ENCODE measurements at places on chromosomes 13 and 19.

DNA sequence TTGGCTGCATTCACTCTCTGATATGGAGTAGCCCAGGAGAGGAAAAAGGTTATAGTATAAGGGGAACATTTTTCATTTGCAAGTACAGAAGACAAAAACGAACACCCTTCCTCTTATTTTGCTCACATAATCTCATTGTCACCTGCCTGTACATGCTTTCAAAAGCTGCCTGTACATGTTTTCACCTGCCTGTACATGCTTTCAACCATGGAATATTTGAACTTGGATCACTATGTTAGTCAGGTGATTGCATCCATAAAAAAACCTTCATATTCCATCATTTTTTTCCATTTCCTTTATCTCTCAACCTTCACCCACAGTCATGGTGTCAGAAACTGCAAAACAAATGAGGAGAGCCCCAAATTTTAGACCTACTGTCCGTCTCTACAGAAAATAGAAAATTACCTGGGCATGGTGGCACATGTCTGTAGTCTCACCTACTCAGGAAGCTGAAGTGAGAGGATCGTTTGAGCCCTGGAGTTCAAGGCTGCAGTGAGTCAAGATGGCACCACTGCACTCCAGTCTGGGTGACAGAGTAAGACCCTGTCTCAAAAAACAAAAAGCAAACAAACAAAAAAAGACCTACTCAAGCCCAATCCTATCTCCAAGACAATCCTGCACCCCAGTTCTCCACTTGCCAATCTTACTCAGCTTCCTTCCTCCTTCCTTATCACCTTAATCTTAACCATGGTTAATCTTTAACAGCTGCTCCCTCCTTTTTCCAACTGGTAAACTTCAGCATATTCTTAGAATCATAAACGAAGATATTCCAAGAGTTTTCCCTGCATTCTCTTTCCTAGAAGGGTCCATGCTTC lies 11.6 kb downstream of the IGFL2 start:
- DNase-seq = no peak

DNA sequence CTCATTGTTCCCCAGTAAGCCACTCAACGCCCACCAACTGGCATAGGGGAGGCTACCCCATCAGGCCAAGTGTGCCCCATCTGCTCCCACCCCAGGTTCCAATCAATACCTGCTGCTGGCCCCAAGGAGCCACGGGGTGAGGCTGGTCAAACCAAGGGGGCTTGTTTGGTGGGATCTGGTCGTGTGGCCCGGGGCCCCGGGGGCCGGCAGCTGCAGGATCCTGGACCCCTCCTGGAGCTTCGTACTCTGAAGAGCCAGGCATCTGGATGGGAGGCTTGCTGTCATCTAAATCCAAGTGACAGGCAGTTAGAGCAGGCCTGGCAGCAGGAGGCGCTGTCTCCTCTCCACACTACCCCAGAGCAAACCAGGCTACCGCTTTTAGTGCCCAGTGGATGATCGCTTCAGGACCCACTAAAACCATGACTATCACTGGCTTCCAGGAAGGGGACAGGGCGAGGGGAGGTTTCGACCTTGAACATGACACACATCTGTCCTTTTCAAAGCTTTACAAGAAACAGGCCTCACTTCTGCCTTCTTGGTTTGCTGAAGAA lies 14.2 kb downstream of the CHERP start:
- DNase-seq = no peak

- no peak for DNase-seq
Measured at GRCh38 chr13:83796364-83796763, 85.9 kb downstream of the SLITRK1 start.

- DNase-seq = no peak
Measured at GRCh38 chr13:76683854-76684253, 202.4 kb downstream of the KCTD12 start.

DNA sequence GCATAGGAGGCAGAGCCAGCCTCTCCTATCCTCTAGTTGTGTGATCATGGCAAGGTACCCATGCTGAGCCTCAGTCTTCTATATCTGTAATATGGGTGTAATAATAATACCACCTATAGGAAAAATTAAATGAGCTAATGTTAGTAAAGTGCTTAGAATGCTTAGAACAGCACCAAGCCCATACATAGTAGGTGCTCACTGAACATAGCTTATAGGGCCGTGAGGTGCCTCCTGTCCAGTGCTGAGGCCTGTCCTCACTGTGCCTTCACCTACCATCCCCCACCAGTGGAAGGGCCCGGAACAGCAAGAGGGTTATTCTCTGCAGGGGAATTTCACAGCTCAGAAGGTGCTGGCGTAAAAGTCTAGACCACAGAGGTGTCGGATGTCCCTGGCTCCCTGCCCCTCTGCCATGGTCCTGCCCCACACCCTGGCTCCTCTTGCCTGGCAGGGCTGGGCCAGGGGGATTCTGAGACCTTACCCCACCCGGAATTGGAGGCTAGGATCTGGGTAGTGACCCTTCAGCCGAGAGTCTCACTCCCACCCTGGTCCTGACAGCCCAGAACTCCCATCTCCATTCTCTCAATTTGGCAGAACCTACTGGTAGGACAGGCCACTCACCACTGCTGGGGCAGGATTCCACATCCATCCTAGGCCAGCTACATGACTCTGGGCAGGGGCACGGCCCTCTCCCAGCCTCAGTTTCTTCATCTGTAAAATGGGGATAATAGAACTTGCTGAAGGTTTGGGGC lies 2.2 kb upstream of the SCN1B start:
- DNase-seq = no peak

- DNase-seq = no peak
Measured at GRCh38 chr19:54069470-54069869, 5.8 kb upstream of the VSTM1 start.

- DNase-seq = no peak
Measured at GRCh38 chr19:45958769-45959516, 14.7 kb downstream of the NOVA2 start.

DNA sequence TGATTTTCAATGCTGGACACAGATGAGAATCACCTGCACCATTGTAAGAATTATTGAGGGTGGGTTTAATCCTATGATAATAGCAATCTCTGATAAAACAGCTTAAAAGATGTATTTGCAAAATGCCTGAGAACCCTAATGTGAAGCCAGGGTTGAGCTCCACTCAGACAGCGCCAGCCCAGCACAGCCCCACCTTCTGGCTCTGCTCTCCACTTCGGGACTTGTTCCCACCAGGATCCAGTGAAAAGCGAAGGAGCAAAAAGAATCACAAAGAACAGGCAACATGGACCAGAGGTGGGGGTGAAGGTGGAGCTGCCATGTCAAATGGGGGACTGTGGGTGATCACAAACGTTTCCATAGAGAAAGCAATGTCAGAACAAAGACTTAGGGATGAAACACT lies 18.6 kb upstream of the ZNF816 start:
- DNase-seq = no peak

- no peak for DNase-seq
Measured at GRCh38 chr13:96982672-96983071, 11.6 kb downstream of the OXGR1 start.

DNA sequence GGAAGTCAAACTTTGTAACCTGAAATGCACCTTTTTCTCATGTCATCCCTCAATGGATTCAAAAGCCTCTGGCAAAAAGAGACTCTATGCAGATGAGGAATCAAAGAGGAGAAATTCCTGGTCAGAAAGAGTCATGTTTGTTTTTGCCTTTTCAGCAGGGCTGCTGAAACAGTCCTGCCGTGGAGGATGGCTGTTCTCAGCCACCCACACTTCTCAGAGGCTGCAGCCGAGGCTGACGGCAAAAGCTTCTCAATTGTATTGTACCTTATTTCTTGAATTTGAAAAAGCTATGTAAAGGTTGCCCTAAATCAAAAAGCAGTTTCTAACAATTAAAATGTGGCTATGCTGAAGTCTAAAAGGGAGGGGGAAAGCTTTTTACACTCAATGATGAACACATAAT lies 385.3 kb downstream of the KCTD12 start:
- no peak for DNase-seq

DNA sequence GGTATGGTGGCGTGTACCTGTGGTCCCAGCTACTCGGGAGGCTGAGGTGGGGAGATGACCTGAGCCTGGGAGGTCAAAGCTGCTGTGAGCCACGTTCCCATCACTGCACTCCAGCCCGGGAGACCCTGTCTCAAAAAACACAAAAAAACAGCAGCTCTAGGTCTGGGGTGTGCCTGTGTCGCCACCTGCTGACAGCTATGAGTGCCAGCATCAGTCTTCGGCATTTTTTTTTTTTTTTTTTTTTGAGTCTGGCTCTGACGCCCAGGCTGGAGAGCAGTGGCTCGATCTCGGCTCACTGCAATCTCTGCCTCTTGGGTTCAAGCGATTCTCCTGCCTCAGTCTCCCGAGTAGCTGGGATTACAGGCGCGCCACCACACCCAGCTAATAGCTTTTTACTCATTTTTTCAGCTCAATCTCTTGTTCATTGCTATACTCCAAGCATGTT lies 10.1 kb downstream of the AP2S1 start:
- no peak for DNase-seq

- no peak for DNase-seq
Measured at GRCh38 chr19:16001481-16002312, 52.9 kb downstream of the OR10H4 start.

DNA sequence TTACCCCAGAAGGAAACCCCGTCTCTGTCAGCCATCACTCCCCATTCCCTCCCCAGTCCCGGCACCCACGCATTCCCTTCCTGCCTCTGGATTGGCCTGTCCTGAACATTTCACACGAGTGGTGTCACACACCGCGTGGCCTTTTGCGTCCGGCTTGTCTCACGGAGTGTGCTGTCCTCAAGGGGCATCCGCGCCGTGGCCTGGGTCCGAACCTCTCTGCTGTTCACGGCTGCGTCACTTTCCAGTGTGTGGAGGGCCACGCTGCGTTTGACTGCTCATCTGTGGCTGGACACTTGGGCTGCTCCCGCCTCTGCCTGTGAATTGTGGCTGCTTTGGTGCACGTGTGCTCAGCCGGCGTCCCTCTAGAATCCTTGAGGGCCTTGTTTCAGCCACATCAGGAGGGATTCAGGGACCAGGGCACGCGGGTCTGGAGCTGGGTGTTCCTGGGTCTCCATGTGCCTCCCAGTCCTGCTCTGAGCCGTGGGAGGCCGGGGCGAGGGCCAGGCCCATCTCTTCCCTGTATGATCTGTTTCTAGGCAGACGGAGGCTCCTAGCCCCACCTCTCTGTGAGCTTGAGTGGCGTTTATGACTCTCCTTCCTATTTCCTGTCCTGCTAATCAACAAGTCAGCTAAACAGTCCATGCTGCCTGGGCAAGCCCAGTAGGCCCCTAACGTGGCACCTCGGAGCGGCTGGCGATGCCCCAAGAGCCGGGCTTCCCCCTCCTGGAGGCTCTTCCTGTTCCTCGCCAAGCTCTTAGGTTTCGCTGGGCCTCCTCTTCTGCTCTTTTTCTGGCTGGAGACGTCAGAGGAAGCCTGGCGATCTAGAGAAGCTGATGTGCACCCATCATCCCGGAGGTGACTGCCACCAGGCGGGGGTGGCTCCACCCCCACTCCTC lies 8.1 kb downstream of the STK11 start:
- no peak for DNase-seq

GRCh38 chr19:5260381-5260967 lies 80.1 kb downstream of the PTPRS start:
- no peak for DNase-seq

DNA sequence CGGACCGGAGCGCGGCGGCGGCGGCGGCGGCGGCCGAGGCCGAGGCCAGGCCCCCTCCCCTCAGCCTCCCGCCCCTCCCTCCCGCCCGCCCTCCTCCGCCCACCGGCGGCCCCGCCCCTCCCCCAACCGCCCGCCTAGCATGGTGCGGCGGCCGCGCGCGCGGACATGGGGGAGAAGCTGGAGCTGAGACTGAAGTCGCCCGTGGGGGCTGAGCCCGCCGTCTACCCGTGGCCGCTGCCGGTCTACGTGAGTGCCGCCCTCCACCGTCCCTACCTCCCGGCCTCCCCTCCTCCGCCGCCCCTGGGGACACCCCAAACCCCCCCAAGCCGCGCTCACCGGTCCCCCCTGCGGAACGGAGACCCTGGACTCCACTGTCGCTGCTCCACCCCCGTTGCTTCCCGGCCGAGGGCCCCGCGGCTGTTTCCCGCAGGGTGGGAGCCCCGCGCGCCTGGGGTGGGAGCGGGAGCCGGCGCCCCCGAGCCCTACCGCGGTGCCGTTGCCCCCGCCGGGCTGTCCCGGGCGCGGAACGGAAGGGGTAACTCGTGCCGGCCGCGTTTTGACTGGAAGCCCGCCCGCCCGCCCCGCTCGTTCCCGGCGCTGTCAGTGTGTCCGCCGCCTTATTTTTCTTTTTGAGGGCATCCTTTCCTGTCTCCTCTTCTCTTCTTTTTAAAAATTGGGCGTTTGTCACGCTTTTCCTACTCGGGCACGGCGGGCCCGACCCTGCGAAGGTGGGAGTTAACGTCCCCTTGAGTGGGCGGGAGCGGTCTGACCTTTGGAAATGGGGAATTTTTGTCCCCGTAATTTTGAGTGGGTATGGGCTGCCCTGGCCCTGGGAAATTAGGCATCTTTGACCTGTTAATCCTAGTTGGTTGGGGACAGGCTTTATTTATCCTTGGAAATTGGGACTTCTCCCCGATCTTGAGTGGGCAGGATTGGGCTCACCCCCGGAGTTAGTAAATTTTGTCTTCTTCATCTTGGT lies 576 bp downstream of the DOT1L start:
- DNase-seq = no peak

DNA sequence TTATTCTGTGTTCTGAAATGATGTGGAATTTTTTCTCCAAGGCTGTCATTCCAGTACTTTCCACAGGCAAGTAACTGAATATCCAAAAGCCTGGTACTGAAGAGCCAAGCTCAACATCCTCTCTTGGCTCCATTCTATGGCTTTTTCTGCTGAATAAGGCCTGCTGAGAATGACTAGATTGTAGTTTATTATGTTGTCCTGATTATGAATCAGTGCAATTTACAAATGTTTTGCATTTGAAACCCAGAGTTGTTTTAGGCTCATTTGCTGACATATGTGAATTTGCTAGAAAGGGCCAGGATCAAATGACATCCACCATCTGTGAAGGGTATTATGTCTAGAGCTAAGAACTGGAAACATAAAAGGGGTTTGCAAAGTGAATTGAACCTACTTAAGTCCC lies 596.6 kb downstream of the KCTD12 start:
- DNase-seq = no peak

DNA sequence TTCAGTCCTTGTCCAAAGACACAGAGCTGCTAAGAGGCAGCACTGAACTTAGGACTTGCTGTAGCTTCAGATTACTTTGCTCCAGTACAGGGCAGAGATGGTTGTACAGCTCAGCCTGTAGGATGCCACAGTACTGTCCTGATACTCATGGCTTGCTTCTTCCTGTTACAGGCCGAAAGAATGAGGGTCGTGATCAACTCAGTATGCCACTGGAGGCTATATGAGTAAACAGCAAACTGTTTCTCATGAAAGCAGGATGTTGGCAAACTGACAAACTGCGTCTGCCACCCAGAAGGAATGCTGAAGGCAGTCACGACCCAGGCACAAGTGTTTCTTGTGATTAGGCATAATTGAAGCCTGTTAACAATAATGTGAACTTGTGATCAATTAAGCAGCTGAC lies 2.8 kb downstream of the ZNF749 start:
- DNase-seq = no peak

- no peak for DNase-seq
Measured at GRCh38 chr13:71576571-71576970, 290.4 kb downstream of the DACH1 start.

GRCh38 chr19:40811478-40812341 lies 12.7 kb downstream of the EGLN2 start:
- no peak for DNase-seq

- no peak for DNase-seq
Measured at GRCh38 chr13:34822650-34823049, 119.4 kb upstream of the NBEA start.

GRCh38 chr13:34352958-34353357 lies 535.0 kb downstream of the RFC3 start:
- DNase-seq = no peak

Measured in retinal pigment epithelial cell (primary cell).